RPMI7951 (cell line): ENCODE measurements at places on chromosomes 11 and 22.
A peak's percentile ranks its signal among the peaks of the same experiment; 100 is the strongest.

DNA sequence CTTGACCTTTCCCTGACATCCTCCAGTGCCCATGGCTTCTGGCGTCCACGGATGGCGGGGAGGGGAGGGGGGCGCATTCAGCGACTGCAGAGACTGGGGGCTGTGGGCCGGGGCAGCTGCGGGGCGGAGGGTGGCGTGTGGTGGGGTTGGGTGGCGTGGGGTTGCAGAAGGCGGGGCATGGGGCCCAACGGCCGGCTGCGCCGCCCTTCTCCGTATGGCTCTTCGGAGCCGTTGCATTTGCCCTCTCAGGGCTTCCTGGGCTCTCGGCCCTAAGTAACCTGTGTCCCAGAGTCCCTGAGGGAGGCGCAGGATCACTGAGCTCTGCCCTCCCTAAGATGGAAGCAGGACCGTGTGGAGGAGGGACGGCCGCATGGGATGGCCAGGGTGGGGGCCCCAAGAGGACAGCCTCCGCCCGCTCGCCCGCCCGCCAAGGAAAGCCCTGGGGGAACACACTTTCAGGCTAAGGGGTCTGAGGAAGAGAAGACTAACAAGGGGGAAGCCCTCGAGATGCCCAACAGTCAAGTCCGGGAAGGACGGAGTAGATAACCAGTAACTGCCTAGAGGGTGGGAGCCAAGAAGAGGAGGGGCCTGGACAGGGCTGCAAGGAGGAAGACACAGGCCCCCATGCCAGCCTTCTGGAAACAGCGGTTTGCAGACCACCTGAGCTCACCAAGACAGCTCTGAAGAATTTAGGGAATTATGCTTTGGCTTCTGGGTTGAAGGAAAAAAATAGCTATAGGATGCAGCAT is 9.2 kb upstream of the AIFM3 start:
- peak; percentile 53 for DNase-seq

DNA sequence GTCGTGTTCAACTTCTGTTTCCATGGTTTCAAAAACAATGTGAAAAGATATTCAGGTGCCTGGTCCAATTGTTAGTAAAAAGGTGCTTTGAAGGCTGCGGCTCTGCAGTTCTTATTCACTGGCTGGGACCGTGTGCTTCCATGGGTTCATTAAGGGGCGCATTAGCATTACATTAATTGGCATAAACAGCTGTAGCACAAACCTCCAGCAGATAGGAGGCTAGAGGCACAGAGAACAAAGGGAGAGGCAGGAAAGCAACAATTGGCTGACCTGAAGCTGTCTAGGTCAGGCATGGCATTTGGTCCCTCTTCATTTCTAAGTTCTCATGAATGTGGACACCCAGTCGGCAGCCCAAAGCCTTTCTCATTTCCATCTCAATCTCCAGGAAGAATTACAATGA is 16.6 kb downstream of the PAK1 start:
- no peak for DNase-seq

DNA sequence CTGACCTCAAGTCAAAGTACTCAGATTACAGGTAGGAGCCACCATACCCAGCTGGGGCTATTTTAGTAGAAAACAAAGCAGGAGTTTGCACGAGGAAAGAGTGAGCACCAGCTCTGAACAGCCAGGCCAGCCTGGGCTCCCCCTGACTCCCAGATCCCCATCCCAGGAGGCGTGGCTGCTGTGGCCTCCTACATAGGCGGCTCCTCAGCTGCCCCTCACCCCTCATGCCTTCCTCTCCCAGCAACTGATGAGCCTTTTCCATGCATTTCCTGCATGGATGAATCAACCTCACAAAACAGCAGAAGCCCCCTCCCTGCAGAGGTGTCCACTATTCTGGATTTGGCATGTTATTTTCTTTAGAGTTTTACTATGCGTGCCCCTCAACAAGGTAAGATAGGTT is 10.5 kb upstream of the FLRT1 start:
- DNase-seq, result no peak

- no peak for DNase-seq
Measured at GRCh38 chr11:118527109-118527508, at the start of gene TTC36. Gene TTC36 (plus strand): TSS chr11:118527474. CDS start chr11:118527495, 21 bp downstream.

- DNase-seq, result peak; percentile 54
Measured at GRCh38 chr22:50444663-50445062, 30.2 kb downstream of the SBF1 start.

- DNase-seq, result no peak
Measured at GRCh38 chr11:46321757-46322156, 25.5 kb upstream of the DGKZ start.

GRCh38 chr22:42314709-42315391 is 44.4 kb upstream of the TCF20 start:
- no peak for DNase-seq

- DNase-seq, result no peak
Measured at GRCh38 chr22:37183432-37184379, 4.3 kb downstream of the C1QTNF6 start.

DNA sequence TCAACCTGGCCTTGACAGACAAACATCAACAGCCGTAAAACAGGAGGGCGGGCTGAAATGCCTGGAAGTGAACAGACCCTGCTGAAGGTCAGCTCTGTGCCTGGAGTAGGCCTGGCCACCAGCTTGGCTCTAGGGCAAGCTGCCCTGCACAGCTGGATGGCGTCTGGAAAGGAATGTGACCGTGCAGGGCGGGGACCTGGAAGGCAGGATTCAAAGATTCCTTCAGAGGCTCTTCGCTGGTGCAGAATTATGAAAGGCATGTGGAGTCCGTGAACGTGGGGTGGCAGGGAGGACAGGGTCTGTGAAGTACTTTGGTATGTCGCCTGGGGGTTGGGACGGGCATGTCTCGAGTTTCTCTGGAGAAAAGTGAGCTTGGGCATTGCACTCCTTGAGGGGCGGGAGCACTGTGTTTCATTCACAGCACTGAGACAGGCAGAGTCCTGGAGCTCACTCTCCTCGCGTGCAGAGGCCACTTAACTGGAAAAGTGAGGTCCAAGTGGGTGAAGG is 1.5 kb downstream of the EHD1 start:
- peak; percentile 81 for DNase-seq

GRCh38 chr11:37942081-37942480 is 1344.0 kb upstream of the RAG2 start:
- DNase-seq, result no peak

DNA sequence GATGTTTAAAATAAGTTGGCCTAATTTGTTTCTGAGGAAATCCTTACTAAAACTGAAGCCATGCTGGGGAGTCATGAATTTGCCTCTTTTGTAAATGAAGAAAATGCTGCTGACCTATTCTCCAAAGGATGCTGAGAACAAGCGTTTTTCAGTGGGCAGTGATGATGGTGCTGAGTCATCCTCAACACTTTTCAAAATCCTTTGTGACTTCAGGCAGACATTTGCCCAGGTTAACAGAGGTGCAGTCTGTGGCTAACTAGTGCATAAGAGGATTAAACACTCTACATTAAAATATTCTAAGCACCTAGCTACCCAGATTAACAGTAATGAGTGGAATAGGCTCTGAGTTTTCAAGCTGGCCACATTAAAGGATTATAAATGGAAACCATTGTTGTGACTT is 509.0 kb downstream of the DLG2 start:
- DNase-seq, result no peak

DNA sequence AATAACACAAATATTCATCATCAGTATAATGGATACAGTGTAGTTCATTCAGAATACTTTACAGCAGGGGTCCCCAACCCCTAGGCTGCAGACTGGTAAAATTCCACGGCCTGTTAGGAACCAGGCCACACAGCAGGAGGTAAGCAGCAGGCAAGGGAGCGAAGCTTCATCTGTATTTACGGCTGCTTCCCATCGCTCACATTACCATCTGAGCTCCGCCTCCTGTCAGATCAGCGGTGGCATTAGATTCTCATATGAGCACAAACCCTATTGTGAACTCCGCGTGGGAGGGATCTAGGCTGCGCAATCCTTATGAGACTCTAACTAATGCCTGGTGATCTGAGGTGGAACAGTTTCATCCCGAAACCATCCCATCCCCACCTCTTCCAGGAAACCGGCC is 125.1 kb downstream of the SERGEF start:
- no peak for DNase-seq

- DNase-seq, result no peak
Measured at GRCh38 chr11:48900131-48900800, 83.4 kb downstream of the TRIM51G start.

GRCh38 chr11:133816146-133816870 is 29.0 kb downstream of the SPATA19 start:
- no peak for DNase-seq
